ENCODE measurements at places on chromosomes 4 and X.
A peak's percentile ranks its signal among the peaks of the same experiment; 100 is the strongest.

DNA sequence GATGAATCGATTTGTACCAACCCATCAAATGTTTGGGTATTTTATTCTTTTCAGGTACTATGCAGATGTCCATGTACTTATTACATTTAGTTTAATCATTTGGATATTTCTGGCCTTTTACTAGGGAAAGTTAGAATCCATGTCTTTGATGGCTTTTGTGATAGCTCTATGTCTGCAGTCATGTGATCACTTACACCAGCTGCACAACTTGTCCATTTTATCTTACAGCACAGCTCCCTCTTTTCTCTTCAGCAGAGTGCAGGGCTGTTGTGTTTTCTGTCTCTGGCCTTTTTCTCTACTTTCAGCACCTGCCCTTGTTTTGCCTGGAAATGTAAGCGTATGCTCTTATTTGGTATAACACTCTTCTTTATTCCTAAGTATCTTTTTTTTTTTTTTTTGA lies 30.6 kb downstream of the WWC2 start:
- no peak for DNase-seq

GRCh38 chr4:140152751-140153418 lies 1.1 kb downstream of the MAML3 start:
- DNase-seq = peak; percentile 6

DNA sequence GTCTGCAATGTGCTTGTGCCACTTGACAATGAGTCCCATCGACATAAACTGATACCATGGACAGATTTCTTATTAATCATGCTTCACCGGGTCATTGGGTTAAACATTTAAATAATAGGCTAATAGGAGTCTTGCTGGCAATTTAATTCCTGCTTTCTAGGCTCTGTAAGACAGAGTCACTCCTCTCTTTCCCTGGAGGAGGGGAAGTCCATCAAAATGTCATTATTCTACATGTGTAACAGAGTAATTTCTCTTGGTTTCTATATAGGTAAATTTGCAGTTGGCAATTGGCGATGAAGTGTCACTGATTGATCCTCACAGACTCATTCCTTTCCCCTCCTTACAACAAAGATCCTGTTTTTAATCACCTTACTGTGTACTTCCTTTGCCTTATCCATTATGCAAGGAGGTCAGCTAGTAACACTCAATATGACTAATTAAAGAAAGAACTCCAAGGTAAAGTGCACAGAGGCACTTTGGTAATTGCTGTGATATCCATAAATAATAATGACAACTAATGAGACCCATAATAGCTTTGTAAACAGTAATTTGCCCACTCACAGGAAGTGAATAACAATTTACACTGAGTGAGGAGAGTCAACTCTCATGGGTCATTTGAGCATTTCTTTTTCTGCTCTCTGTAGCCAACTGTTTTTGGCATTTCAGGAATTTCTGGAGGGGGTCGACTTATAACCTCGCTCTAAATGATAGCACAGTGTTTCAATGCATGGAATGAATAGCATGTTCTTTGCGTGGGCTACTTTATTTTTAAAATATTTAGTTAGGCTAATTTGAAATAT lies 184.0 kb downstream of the UGT8 start:
- no peak for DNase-seq

- DNase-seq = no peak
Observed at GRCh38 chr4:151582098-151582497, 173.1 kb downstream of the FHIP1A start.

DNA sequence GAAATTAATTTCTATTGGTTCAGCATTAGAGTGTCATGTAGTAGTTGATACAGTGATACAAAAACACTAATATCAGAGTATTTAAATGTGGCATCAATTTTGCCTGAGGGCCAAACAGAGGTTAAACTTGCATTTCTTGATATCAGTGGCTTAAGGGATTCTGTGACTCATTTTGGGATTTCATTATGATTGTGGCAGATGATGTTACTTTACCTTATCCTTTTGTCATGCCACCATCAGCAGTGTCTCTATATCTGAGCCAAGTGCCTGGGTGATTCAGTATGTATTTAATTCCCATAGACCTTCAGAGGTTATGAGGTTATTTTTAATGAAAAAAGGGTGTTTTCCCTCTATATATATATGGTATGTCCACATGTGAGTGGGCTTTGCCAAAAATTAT lies 582.9 kb downstream of the ADGRL3 start:
- no peak for DNase-seq

Data from stimulated activated CD8-positive, alpha-beta memory T cell treated with anti-CD3 and anti-CD28 coated beads, Interleukin-15, amount 100 ng/mL, for 4 hours (primary cell).